ENCODE measurements at places on chromosomes 16 and 17.

DNA sequence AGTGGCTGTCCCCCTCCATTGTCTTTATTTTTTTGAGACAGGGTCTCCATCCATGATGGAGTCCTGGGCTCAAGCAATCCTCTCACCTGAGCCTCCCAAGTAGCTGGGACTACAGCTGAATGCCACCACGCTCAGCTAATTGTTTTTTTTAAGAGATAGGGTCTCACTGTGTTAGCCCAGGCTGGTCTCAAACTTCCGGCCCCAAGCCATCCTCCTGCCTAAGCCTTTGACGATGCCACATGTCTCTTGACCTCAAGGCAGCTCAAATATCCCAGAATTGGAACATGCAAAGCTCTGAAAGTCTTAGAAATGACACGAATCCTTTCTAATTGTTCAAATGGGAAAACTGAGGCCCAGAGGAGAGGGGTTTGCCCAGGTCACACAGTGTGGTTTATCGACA lies 75.4 kb upstream of the ZNF423 start:
- no peak for DNase-seq

GRCh38 chr17:66514227-66514806 lies 211.9 kb downstream of the PRKCA start:
- peak; percentile 32 for DNase-seq

DNA sequence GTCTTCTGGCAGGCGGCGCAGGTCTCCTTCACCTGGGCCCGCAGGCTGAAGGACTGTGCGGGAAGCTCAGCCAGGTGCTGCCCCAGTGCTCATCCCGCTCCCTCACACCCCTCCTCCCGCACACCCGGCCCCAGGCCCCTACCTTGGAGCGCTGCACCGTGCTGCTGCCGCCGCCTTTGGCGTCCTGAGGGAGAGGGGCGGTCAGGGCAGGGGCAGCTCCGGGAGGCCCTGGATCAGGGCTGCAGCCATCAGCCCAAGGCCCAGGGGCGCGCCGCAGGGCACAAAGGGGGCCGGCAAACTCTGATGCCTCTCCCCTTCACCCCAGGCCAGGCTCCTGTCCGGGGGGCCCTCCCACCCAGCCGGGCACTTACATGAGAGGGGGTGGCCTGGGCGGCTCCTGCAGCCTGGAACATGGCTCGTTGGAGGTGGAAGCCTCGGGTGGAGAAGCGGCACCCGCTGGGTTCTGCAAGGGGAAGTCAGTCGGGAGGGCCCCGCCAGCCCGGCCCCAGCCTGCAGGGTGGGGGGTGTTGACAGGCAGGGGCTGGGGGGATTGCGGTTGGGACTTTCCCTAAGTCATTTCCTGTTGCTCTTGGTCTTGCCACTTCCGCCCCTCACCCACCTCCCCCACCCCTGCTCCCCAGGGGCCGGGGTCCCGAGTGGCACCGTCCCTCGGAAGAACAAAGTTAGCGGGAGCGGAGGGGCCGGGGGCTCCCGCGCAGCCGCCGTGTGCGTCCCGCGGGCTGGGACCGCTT lies 863 bp downstream of the LIMD2 start:
- no peak for DNase-seq

GRCh38 chr16:22962905-22963304 lies 148.9 kb downstream of the HS3ST2 start:
- DNase-seq: no peak

GRCh38 chr17:50580646-50581045 lies 20.1 kb downstream of the CACNA1G start:
- no peak for DNase-seq

DNA sequence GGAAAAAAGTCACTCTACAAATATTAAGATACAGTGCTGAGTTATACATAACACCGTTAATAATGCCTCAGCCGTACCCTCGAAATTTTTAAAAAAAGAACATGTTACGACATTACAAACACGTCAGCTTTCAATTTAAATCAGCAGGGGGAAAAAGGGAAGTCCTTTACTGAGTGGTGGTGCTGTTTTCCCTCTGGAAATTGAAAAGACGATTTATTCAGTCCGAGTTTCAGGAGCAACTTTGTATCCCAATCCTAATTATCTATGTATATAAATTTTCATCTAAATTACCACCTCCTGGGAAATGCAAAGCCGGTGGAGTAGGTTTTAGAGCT lies 1.3 kb downstream of the NETO2 start:
- no peak for DNase-seq

GRCh38 chr17:21389394-21389793 lies 13.2 kb downstream of the KCNJ12 start:
- no peak for DNase-seq

GRCh38 chr17:61579961-61580360 lies 11.1 kb downstream of the NACA2 start:
- peak; percentile 32 for DNase-seq

GRCh38 chr16:86466696-86467406 lies 43.5 kb upstream of the FOXF1 start:
- no peak for DNase-seq

DNA sequence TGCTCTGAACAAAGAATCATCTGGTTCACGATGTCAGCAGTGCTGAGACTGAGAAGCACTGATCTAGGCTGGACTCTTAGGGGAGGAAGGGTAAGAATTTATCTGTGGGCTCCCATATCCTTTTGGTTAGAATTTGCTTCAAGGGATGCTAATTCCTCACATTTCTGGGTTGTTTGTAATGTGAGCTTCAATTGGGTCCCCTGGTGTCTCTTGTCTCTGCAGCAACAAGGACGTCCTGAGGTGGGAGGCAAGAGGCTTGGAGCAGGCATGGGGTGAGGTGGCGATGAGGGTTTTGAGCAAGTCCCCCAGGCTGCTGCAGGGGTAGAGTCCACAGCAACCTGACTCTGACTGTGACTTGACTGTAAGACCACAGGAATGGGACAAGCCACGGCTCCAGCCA lies 213.8 kb upstream of the NLRP1 start:
- DNase-seq: no peak

GRCh38 chr16:23195366-23195978 lies 12.9 kb downstream of the SCNN1G start:
- DNase-seq: no peak

DNA sequence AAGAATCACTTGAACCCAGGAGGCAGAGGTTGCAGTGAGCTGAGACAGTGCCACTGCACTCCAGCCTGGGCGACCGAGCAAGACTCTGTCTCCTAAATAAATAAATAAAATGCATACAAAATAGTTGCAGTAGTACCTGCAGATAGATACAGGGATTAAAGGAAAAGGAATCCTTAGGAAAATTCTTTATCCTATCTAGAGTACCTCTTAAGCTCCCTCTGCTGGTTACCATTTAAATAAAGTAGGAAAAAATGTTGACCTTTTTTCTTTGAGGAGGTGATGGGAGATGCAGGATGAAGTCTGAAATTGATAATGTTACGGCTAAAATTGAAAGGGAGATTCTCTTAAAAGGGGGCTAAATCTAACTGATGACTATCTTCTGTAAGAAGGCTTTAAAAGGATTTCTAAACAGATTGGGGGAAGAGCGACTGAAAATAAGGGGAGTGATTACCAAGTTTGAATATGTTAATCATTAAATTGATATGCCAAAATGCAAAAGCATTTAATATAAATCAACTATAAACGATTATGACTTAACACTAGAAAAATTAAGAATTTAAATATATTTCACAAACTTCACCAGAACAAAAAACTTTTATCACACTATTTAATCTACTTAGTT lies 29.4 kb downstream of the C16orf87 start:
- DNase-seq: peak; percentile 49

GRCh38 chr17:54749157-54749556 lies 151.5 kb upstream of the TOM1L1 start:
- DNase-seq: no peak

DNA sequence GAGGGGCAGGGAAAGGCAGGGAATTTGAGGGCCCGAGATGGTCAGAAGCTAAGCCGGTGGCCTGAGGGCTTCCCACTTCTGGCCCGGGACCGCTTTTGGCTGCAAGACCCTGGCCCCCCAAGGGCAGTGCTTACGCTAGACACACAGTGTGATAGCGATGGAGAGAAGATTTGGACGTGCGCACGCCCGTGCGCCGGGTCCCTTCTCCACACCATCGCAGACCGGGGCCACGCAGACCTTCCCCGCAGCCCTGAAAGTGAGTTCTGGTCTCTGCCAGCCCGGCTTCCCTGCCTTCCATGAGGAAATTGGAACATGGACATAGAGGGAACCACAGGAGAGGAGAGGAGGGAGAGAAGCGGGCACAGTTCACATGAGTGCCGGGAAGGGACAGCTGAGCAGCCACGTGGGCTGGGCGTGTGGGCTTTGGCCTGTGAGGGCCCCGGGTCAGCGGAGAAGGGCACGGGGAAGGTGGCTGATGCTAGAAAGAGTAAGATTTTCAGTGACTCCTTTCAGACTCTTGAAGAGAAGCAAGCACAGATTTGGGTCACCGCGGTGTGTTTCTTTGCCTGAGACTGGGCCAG lies 23.8 kb downstream of the ZFPM1 start:
- DNase-seq: no peak

GRCh38 chr17:31696184-31696602 lies 162.9 kb downstream of the COPRS start:
- DNase-seq: peak; percentile 98

DNA sequence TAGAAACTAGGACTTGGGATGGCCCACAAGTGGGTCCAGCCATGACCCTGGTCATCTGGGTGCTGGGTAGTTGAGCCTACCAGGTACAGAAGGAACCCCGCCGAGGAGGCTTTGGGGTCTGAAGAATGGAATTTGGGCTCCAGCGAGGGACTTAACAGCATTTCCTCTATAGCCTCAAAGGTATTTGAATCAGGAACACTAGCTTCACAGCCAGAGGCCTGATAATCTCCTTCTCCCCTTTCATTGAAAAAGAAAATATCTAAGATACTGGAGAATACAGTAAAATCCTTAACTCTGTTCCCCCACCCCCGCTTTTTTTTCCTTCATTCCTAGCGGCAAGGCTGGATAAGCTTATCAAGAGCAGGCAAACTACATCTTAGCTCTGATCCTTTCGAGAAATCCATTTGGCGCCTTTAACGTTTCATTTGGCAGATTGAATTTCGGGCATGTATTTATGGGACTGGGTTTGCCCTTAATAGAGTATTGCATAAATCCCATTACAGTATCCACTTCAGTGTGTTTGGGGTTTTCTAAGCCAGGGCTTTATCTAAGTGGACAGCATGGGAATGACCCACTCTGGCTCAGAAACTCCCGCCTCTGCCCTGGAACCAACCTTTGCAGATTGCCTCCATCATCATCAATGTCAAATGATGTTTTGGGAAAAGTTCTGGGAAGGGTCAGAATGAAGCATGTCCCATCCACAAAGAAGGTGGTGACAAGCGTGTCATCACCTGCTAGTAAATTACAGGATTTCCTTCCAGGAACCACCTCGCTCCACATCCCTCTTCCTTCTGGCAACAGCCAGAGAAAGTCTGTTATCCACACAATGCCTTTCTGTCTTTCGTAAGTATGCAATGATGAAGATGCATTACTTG lies 36.9 kb downstream of the XYLT1 start:
- no peak for DNase-seq

GRCh38 chr16:17744921-17745572 lies 274.3 kb upstream of the XYLT1 start:
- DNase-seq: no peak
